Panc1 (cell line): ENCODE measurements at places on chromosomes 12 and 14.

- no peak for DNase-seq
These were observed 19.1 kb upstream of the VASH1 start for GRCh38 chr14:76742185-76742584.

DNA sequence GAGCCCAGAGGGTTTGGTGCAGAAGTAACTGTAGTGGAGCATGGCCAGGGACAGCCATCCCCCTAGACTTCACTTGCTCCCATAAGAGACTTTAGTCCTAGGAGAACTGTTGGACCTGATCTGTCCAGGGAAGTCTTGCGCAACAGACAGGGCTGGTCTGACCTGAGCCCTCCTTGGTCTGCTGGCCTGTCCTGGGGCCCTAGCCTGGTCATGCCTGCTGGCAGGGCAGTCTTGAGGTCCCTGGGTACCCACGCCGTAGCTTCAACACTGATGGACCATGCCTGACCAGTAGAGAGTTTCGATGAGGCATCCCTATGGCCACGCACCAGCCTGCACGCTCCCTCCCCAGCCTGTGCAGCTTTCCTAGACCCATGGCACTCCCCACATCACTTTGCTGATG lies 305.7 kb downstream of the GPHN start:
- DNase-seq = no peak

DNA sequence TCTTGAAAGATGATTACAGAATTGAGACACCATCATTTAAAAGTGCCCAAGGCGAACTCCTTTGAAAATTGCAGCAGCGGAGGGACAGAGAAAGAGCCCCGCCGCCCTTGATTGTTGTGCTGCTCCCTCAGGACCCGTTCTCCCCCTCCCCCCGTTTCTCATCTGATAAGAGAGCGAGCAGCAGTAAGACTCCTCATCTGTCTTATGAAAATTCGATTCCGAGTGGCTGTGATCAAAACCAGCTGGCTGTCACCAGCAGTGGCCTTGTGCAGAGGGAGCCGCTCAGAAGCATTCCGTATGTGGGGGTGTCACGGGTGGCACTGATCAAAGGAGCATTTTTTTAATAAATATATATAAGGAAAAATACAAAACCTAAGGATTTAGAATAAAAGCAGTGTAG lies 78.0 kb upstream of the GPATCH2L start:
- DNase-seq = no peak

- no peak for DNase-seq
These were observed 145.9 kb upstream of the SLCO1C1 start for GRCh38 chr12:20549108-20549719.

DNA sequence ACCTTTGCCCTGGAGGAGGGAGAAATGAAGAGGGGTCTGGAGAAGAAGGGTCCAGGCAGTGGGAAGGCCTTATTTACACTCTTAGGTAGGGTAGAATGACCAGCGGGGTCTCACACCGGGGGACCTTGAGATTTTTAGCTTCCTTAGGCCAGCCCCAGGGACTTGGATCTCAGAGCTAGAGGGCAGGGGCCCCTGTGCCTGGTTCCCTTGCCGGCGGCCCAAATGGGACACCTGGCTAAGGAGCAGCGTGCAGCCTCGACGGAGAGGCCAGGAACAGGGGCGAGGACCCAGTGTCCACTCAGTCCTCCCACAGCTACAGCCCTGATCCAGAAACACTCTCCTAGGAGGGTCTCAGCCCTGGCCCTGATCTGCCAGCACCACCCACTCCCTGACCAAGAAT lies 41.8 kb downstream of the DIO3 start:
- DNase-seq = no peak

DNA sequence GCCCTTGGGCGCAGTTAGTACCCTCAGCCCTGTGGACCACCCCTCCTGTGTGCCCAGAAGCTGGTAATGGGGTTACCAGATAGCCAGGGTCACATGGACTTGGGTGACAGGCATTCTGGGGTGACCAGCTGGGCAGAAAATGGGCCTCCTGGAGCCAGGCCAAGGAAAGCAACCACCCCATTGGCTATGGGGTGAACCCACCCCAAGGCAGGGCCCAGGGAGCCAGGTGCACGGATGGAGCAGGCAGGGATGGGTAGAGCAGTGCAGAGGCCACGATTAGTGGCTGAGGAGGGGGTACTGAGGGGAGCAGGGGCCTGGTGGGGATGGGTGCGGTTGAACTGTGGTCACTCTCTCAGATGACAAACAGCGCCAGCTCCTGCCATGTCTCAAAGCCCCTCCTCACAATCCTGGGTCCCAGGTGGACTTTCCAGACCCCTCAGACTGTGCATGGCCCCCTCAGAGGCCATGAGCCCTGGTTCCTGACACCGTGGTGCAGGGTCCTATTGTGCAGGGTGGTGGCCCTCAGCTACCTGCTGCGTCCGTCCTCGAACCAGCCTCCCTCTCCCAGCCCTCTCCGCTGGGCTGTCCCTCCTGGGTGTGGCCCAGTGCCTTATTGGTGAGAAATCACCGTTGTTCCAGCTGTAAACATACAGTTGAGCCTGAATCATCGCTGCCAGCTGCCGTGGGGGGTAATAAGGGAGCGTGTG lies 23.4 kb upstream of the BEGAIN start:
- DNase-seq = peak; percentile 10

- DNase-seq = no peak
These were observed 3.0 kb downstream of the ERO1A start for GRCh38 chr14:52692248-52692962.

- no peak for DNase-seq
These were observed 118.0 kb upstream of the CDKN3 start for GRCh38 chr14:54278665-54279295.

DNA sequence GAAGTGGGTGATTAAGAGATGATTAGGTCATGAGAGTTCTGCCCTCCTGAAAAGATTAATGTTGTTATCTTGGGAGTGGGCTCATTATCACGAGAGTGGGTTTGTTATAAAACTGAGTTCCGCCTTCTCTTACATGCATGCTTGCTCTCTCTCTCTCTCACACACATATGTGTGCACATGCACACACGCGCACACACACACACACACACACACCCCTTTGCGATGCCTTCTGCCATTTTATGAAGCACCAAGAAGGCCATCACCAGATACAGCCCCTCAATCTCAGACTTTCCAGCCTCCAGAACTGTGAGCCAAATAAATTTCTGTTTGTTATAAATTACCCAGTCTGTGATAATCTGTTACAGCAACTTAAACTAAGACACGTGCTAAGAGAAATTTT lies 5.7 kb upstream of the SLC41A2 start:
- no peak for DNase-seq

- DNase-seq = no peak
These were observed 39.3 kb downstream of the ANO2 start for GRCh38 chr12:5905757-5906156.

GRCh38 chr12:4164559-4165558 lies 108.7 kb upstream of the CCND2 start:
- no peak for DNase-seq

- no peak for DNase-seq
These were observed 113.0 kb upstream of the WSCD2 start for GRCh38 chr12:108016022-108016564.

- no peak for DNase-seq
These were observed 20.4 kb downstream of the BATF start for GRCh38 chr14:75542588-75543091.

GRCh38 chr12:101475751-101476305 lies 692 bp downstream of the SPIC start:
- DNase-seq = no peak

DNA sequence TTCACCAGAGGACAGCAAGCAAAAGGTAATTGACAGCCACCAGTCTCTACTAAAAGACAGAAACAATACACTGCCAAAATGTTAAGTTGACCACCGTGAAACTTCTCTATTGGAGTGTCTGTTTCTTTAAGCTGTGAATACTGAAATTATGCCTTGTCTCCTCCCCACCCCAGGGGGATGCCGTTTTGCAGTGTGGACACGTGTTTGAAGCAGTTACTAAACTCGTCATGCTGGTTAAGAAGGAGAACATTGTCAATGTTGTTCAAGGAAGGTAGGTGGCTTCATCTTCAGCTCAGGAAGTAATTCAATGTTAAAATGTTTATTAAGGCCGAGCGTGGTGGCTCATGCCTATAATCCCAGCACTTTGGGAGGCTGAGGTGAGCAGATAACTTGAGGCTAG lies 32.8 kb downstream of the KCTD10 start:
- no peak for DNase-seq
